D721Med (cell line): ENCODE measurements at places on chromosomes 4 and X.

DNA sequence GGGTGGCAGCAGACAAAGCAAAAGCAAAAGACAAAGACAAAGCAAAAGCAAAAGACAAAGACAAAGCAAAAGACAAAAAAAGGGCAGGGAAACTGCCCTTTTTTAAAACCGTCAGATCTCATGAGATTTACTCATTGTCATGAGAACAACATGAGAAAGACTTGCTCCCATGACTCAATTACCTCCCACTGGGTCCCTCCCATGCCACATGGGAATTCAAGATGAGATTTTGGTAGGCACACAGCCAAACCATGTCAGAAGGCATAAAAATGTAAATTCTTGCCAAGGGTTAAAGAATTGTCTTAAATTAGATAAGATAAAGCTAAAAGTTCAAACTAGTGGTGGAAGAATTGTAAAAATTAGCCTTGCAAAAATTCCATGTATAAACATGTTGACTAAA is 419.7 kb downstream of the TRAM1L1 start:
- DNase-seq = no peak

GRCh38 chr4:151671541-151672059 is 89.2 kb downstream of the GATB start:
- DNase-seq = no peak

GRCh38 chr4:1720163-1720983 is 750 bp downstream of the TMEM129 start:
- no peak for DNase-seq

DNA sequence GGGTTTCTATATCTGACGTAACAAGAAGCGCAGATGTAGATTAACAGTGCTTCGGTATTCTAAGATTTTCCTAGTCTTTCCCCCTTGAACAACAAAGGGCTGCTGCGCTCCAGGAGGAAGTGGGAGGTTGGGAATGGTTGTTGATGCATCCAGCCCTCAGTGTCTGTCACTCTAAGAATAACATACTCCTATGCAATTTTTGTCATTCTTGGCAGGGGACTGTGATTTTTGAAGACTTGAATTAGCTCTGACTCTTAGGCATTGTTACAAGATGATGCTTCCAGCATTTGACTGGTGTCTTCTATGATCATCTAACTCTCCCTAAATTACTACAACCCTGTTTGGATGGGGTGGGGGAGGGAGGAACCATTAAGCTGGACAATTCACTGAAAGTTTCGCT is 394.2 kb downstream of the ARHGAP24 start:
- DNase-seq = no peak

DNA sequence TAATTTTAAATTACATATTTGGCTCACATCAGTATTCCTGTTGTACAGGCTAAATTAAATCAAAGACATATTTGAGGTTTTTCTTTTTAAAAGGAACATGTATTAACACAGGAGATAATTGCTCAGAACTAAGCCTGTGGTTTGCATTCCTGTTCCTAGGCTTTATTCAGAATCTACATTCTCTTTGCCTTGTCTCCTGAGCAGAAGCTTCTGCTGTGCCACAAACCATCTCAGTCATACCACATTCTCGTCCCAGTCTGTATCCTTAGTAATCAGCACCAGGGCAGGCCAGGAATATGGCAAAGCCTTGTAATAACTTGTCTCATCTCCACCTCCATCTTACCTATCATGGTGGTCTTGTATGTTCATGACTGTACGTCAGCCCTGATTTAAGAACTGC is 162.8 kb downstream of the ARHGAP24 start:
- DNase-seq = no peak

GRCh38 chr4:102551958-102552565 is 50.9 kb downstream of the NFKB1 start:
- no peak for DNase-seq

- no peak for DNase-seq
These were observed 37.4 kb downstream of the SCD5 start for GRCh38 chr4:82761229-82761628.

DNA sequence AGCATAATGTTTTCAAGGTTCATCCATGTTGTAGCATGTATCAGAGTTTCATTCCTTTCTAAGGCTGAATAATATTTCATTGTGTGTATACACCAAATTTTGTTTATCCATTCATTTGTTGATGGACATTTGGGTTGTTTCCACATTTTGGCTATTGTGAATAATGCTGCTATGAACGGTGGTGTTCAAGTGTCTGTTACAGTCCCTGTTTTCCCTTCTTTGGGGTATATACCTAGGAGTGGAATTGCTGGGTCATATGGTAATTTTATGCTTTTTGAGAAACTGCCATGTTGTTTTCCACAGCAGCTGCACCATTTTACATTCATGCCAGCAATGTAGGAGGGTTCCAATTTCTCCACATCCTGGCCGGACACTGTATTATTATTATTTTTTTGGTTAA is 3.4 kb upstream of the USP9X start:
- DNase-seq = no peak

DNA sequence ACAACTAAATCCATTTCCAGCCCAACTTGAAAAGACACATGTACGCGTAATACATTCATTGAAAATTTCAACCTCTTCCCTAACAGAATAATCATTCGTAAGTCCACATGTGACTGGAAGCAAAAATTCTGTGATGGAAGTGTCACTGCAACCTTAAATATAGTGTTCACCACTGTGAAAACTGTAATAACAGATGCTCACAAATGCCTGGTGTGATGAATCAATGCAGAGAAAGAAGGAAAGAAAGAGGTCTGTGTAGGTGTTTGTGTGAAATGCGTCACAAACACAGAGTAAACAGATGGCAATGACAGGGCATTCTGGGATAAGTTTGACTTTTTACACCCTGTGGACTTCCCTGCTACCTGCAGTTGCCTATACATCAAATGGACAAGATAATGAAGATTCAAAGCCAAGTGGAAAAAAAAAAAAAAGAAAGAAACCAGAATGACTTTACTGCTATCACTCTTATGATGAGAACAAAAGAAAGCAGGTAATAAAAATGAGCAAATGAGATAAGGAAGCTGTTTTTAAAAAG is 123.3 kb downstream of the EPHA5 start:
- no peak for DNase-seq

- no peak for DNase-seq
These were observed 126.9 kb downstream of the ELOVL6 start for GRCh38 chr4:110071466-110071865.

- no peak for DNase-seq
These were observed 19.9 kb downstream of the SH3BP2 start for GRCh38 chr4:2812612-2813354.

- no peak for DNase-seq
These were observed 167.8 kb downstream of the CFAP47 start for GRCh38 chrX:36087366-36087765.

DNA sequence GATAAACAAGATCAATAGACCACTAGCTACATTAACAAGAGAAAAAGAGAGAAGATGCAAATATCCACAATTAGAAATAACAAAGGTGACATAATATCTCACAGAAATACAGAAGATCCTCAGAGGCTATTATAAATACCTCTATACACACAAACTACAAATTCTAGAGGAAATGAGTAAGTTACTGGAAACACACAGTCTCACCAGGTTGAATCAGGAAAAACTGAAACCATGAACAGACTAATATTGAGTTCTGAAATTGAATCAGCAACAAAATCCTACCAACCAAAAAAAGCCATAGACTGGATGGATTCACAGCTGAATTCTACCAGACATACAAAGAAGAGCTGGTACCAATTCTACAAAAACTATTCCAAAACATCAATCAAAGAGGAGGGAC is 211.8 kb upstream of the CPEB2 start:
- DNase-seq = no peak

GRCh38 chr4:176226736-176227135 is 31.4 kb upstream of the SPATA4 start:
- DNase-seq = no peak

GRCh38 chr4:71240094-71240493 is 98.7 kb upstream of the SLC4A4 start:
- DNase-seq = no peak
